Esophagus squamous epithelium (tissue), 5 donors: ENCODE measurements at places on chromosomes 16 and 17. TPM values are rescaled to one million over a fixed set of nuclear protein-coding genes. Genes with fewer than 3 reads are reported as not detected.

Gene GLIS2
- total RNA-seq = 0.88 TPM

Gene CDRT15L2
- total RNA-seq = not detected

Gene ZNF597
- total RNA-seq = 2.1 TPM

Gene MAFG
- 20.6 TPM for total RNA-seq

Gene SLC47A1
- total RNA-seq = 6.9 TPM

Gene SMARCE1
- 89.3 TPM for total RNA-seq

Gene GP2
- not detected for total RNA-seq

Gene FBF1
- 16.0 TPM for total RNA-seq

Gene CACNG5
- not detected for total RNA-seq
